ENCODE measurements at places on chromosomes 3 and 15.
A peak's percentile ranks its signal among the peaks of the same experiment; 100 is the strongest.

DNA sequence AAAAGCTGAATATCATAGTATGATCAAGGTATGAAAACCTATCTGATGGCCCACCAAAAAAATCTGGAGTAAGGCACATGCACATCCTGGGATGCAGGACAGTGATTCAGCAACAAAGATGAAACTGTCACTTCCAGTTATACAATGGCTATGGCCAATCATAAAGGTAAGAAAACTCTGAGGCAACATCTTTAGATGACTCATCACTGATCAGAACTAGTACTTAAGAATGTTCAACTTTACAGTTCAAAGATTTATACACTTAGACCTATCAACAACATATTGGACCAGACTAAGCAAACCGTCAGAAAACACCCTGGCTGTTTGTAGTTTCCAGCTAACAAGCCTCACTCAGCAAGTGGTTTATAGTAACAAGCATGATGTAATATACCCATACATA, 21.3 kb upstream of the PLCH1 start:
- DNase-seq = no peak

- no peak for DNase-seq
Measured at GRCh38 chr3:134077649-134078161, 48.0 kb upstream of the SLCO2A1 start.

DNA sequence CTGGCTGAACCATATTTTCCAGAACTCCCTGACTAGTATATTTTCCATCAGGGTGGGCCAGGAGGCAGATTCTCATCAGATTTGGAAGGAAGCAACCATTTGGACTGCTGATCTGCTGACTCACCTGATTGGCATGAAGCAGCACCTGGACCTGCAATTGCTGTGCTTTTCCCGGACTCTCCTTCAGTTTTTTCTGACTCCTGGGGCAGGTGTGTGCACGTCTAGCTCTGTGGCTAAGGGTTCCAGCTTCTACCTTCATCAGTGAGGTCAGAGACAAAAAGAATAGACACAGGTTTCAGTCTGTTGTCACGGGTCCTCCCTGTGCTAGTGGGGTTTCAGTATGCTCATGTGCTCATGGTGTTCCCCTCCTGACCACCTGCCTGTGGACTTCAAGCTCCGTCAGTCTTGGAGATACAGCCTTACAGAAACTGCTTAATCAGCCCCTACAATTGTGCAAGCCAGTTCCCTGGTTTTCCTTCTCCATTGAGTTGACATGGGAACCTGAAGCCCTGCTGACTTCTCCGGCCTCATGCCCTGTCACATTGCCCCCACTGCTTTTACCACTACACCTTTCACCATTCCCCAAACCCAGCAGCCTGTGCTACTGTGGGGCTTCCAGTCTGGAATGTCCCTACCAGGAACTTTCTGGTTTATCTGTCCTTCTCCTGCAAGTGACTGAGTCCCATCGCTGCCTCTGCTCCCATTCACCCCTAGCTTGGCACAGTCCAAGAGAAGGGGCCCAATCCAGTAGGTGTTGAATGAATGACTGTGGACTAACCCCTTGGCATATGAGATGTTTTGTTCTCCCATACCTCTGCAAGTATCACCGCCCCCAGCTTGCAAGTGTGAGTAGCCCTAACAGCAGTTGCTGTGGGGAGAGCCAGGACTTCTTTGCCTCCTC, 31.7 kb downstream of the HMCES start:
- no peak for DNase-seq

GRCh38 chr3:152245498-152246170, 23.1 kb upstream of the MBNL1 start:
- DNase-seq = no peak

- no peak for DNase-seq
Measured at GRCh38 chr3:73999501-73999900, 374.8 kb upstream of the PDZRN3 start.

DNA sequence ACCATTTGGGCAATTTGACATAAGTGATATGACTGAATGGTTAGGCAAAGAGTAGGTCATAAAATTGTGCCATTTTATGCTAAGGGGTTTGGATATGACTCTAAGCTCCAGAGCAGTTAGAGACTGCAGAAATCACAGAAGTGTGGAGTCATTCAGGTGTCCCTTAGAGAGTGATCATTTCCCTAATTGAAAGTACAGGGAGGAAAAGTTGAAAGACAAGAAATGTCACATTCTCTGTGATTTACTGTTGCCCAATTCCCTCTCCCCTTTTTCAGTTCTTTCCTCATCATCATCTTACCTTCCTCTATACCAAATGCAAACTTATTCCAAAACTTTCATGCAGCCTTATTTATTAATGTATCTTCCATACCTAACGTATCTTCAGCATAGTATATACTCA, 2.7 kb upstream of the GOLGB1 start:
- DNase-seq = no peak

- DNase-seq = no peak
Measured at GRCh38 chr3:50410608-50411139, 51.4 kb upstream of the TMEM115 start.

- DNase-seq = peak; percentile 14
Measured at GRCh38 chr3:41960826-41961750, 815 bp downstream of the ULK4 start.

DNA sequence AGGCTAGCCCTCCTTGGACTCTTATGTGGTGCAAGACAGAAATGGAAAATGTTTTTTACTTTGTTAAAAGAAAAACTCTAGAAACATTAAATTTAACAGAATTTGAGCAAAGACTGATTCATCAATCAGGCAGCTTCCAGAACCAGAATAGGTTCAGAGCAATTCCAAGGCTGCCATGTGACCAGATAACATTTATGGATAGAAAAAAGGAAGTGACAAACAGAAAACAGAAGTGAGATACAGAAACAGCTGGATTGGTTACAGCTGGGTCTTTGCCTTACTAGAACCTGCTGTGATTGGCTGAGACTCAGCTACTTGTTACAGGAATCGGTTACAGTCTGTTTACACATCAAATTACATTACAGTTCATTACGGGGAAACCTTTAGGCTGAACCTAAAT, 22.5 kb upstream of the OTOL1 start:
- no peak for DNase-seq

DNA sequence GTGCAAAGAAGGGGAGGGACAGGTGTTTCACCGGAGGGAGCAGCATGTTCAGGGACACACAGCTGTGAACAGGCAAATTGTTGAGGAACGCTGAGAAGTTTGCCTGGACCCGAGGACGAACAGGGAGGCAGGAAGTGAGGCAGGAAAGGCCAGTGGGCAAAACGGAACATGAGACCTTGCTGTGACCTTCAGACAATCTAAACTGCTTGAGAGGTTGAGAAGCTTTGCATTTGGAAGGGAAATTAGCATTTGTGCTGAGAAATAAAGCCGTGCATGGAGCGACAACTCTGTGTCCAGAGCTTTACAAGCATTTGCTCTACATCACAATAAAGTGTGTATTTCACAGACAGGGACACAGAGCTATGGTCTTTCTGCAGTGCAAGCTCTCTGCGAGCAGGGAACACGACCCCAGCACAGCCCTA, 47.9 kb downstream of the CDC25A start:
- DNase-seq = no peak

- no peak for DNase-seq
Measured at GRCh38 chr15:66163553-66163952, 90.0 kb downstream of the MEGF11 start.

GRCh38 chr15:98815207-98815606, 166.9 kb downstream of the IGF1R start:
- DNase-seq = no peak

- no peak for DNase-seq
Measured at GRCh38 chr15:66830823-66831222, 128.8 kb downstream of the SMAD6 start.

- no peak for DNase-seq
Measured at GRCh38 chr3:160108362-160108761, 116.9 kb upstream of the C3orf80 start.

- DNase-seq = no peak
Measured at GRCh38 chr3:78887547-78888011, 880.2 kb downstream of the ROBO1 start.

- no peak for DNase-seq
Measured at GRCh38 chr15:93987068-93987467, 244.3 kb upstream of the MCTP2 start.

DNA sequence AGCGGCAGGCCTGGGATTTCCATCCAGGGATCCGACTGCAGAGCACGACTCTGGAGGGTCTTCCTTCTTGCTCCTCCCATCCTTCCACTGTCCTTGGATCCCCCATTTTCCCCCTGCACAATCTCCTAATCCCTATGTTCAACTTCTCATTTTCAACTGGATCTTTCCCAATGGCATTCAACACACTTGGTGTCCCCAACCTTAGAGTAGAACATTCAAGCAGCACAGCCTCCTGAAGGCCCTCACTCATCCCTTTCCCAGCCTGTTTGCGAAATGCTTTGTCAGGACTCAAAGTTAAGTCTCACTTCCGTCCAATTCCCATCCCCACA, 32.3 kb downstream of the RPN1 start:
- no peak for DNase-seq

DNA sequence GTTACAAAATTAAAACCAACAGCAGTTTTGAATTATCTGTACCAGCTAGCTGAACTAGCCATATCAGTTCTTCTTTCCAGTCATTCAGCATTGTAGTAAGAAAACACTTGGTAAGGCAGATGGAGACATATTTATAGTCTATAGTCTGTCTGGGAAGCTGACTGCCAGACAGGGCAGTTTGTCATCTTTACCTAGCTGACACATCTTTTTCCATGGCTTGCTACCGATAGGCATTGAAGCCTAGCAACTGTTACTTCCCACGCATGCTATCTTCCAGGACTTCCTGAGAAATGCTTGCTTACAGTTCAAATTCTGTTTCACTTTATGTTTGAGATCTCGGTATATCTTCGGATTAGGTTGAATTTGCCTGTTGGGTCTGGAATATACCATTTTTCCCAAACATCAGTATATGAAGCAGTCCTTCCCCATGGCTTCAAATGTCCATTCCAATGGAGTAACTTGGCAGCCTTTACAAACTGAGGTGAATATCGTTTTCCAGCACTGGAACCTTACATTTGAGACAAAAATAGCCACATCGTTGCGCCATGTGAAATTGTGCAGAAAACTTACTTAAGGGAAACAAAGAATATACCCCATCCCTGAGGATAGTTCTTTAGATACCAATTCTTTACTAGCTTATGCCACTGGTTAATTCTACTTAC, 8.8 kb downstream of the GNL3 start:
- DNase-seq = no peak

- DNase-seq = no peak
Measured at GRCh38 chr3:56800832-56801661, 702 bp downstream of the ARHGEF3 start.

DNA sequence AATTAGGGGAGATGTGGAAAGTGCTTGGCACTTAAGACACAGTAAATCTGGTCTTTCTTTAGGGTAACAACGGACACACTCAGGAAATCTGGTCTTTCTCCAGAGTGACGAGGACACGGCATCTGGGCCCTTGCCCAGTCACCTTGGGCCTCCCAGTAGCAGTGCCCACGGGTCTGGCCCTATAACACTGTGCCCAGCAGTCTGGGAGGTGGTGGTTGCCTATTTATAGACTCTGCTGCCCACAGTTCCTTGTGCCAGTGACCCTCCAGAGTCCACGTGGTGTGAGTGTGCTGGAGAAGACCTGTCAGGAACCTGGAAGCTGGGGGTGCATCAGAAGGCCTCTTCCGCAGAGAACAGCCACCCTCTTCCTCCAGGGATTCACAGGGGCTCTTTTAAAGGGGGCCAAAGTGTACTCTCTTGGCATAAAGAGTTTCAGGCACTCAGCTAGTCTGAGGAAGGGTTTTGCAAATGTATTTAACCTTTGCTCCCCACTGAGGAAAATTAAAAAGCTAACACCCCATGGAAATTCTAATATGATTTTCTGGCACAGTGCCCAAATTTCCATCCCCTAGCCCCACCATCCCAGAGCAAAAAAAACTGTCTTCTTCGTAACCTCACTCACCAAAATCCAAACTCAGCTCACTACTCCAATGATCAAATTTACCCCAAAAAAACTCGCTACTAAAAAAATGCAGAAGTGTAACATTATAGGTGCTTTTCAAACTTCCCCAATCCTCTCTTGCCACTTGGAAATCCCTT, 15.4 kb downstream of the WNT5A start:
- DNase-seq = no peak

DNA sequence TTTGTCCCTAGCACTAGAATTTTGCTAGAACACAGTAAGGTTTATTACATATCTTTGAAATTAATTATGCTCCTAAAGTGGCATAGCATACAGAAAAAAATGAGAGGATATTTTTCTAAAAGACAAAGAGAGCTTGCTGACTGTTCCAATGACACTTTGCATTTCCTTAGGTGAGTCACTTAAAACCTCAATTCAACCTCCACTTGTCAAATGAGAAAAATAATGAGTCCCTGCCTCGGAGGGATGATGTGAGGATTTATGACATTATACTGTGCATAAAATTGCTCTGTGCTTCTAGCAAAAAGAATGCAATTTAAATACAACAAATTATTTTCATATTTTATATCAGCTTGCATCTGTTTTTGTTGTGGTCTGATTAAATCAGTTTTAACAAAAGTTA, 1417.0 kb upstream of the ALCAM start:
- DNase-seq = no peak

DNA sequence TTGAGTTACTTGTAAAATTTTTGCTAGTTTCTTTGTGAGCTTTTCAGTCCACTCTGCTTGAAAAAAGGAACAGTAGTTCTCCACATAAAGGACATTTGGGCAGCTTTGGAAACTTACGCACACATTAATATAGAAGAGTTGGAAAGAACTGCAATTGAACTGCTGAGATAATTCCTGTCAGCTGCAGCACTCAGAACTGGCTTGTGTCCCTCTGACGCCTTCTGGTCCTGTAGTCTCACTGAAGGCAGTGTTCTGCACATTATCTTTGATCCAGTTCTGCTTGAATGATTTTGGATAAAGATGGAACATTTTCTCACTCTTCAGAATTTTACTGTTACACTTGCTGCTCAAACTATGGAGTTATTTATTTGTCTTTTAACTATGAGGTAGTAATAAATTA, 901.9 kb downstream of the OTOL1 start:
- no peak for DNase-seq

GRCh38 chr15:67812241-67812644, 13.1 kb upstream of the SKOR1 start:
- DNase-seq = no peak

DNA sequence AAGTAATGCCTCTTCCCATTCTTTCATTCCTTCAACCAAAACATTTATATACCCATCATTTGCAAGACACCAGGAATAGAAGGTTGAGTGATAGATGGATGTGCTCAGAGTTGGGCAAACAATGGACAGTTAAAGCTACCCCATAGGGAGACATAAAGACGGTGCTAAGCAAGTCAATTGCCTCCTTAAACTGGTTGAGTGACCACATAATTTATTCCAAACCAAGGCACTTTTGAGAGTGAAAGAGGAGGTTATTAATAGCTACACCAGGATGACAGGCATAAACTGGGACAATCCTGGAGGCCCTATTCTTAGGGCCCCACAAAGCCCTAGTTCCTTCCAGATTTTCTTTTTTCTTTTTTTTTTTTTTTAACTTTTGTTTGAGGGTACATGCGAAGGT, 21.4 kb upstream of the DYNC1LI1 start:
- DNase-seq = no peak

DNA sequence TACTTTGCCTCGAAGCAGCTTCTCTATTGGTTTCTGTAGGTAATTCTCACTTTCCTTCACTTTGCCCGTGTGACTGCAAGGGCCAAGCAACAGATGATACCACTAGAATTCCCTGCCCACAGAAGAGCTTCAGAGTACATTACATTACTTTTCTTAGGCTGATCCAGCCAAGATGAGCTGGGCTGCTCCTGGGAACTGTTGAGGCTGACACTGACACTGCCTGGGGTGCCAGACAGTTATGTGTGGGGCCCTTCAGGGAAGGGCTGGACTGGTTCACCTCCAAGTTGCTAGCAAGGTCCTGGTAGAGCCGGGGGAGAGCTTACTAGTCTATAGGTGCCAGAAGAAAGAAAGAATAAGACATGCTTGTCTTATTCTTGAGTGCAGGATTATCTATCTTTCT, 19.0 kb downstream of the GORASP1 start:
- no peak for DNase-seq
